D341Med (cell line): ENCODE measurements at places on chromosomes 12 and 14.
A peak's percentile ranks its signal among the peaks of the same experiment; 100 is the strongest.

- DNase-seq: no peak
Observed at GRCh38 chr12:93341409-93342049, 36.2 kb upstream of the NUDT4 start.

GRCh38 chr12:122834104-122834920 lies 945 bp upstream of the HIP1R start:
- peak; percentile 73 for DNase-seq

GRCh38 chr12:56634242-56634836 lies 4.2 kb upstream of the BAZ2A start:
- peak; percentile 48 for DNase-seq

DNA sequence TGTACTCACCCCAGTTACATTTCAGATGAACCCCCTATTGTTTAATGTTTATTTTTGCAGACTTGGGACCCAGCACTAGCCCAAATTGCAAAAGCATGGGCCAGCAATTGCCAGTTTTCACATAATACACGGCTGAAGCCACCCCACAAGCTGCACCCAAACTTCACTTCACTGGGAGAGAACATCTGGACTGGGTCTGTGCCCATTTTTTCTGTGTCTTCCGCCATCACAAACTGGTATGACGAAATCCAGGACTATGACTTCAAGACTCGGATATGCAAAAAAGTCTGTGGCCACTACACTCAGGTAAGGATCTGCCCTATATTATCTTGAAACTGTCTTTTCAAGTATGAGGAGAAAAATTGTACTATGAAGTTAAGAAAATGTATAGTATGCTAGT lies 1.2 kb downstream of the GLIPR1 start:
- DNase-seq: no peak

DNA sequence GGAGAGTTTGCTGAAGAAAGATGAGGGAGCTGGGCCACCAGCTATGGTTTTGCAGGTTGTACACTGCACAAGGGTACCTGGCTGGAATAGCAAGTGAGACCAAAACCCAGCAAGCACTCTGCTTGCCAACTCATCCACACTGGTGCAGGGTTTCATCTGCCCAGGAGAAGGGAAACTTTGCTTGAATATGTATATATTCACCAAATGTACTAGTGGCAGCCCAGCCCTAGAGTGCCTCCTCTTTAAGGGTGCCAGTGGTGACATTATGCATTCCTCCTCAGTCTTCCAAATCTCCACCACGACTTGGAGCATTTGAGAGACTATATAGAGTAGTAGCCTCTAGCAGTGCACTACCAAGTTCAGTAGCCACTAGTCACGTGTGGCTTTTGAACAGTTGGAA lies 136.8 kb downstream of the LLPH start:
- DNase-seq: no peak

- no peak for DNase-seq
Observed at GRCh38 chr12:70577283-70577634, 60.0 kb downstream of the PTPRB start.

GRCh38 chr14:52738409-52738808 lies 8.4 kb downstream of the STYX start:
- DNase-seq: no peak

DNA sequence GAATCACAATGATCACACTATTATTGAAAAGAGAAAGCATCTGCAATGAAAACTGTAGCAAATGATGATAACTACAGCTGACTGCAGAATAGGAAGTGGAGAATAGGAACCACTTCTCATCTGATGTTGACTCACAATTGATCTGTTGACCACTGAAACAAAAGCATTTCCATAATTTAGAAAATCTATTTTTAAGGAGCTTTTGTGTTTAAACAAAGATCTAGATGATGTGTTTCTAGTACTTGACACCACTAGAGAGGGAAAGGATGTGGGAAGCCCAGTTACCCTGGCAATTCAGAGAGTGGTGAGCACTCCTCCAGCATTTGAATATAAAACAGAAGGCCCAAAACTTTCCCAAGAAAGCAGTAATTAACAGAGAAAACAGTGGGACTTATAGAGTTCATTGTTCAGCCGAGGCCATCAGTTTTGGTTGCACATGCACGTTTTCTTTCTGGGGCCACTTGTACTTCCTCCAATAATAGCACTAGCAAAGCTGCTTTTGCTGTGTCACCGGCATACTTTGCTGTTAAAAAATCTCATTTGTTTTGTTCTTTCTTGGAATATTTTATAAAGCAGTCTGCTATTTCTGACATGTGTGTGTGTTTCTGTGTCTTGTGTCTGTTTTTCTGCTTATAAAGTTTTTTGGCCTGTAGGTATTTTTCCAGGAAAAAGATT lies 76.1 kb upstream of the HECTD1 start:
- no peak for DNase-seq

DNA sequence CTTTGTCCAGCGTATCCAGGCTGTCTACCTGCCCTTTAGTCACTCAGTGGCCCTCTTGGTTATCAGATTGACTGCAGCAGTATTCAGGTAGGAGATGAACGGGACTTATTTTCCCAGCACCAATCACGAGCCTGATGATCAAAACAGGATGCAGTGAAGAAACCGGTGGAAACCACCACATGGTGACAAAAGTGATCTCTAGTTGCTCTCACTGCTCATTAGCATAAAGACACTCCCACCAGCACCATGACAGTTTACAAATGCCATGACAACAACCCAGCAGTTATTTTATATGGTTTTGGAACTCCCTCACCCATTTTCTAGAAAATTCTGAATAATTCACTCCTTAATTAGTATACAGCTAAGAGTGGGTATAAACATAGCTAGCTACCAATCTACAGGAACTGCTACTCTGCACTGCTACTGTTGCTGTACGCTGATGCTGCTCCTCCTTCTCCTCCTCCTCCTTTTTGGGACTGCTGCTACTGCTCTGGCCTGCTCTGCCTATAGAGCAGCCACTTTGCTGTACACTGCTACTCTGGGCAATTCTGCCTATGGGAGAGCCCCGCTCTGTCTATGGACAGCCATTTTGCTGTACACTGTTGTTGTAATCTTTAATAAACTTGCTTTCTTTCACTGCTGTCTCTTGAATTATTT lies 142.5 kb upstream of the SSTR1 start:
- DNase-seq: no peak

GRCh38 chr14:89479802-89480201 lies 62.8 kb upstream of the FOXN3 start:
- DNase-seq: no peak

GRCh38 chr12:116331876-116332275 lies 54.4 kb upstream of the MED13L start:
- no peak for DNase-seq

DNA sequence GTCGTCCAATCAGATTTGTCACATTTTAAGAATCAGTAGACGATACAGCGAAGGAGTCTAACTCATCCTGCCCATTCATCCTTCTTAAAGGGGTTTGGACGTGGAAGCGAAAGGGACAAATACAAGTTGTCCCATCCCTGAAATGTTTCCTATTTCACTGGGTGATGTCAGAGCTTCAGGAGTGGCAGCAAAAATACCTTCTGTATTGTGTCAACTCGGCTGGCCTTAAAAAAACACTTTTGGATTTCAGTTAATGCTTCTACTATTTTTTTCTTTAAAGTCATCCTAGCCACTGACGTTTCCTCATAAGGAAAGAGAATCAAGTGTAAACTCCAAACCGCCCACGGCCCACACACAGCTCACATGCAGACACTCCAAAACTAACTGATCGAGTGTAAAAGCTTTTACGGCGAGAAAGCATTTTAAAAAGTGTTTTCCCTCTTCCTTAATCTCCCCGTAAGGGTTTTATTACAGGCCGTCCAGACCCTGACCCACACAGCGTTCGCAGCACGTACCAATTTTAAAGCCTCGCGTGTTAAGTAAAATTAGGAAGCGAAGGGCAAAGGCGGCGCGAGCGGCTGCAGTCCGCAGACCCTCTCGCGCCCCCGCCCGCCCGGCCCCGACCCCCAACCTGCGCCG lies 593 bp downstream of the CFL2 start:
- no peak for DNase-seq

GRCh38 chr14:24335461-24336171 lies 745 bp upstream of the ADCY4 start:
- DNase-seq: no peak

GRCh38 chr14:99774556-99775307 lies 18.5 kb upstream of the EML1 start:
- DNase-seq: peak; percentile 20

GRCh38 chr12:102120886-102121285 lies 903 bp downstream of the PARPBP start:
- peak; percentile 43 for DNase-seq

- DNase-seq: no peak
Observed at GRCh38 chr12:121284551-121285390, 11.7 kb downstream of the CAMKK2 start.

GRCh38 chr14:102891111-102891510 lies 31.4 kb upstream of the AMN start:
- no peak for DNase-seq

- no peak for DNase-seq
Observed at GRCh38 chr12:114769634-114770033, 85.7 kb upstream of the TBX3 start.

DNA sequence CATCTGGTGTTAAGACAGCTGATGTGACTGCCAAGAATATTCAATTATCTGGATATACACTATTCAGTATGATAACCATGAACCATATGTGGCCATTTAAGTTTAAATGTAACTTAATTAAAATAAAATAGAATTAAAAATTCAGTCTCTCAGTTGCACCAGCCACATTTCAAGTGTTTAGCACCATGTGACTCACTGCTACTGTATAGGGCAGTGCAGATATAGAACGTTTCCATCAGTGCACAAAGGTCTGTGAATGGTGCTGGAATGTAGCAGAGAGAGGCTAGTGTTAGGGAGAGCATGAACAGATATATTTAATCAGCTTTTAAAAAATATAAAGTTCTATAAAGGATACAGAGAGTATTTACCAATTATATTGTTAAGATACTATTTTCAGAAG lies 28.7 kb downstream of the ARID4A start:
- no peak for DNase-seq

GRCh38 chr14:91649930-91650329 lies 82.0 kb downstream of the CATSPERB start:
- peak; percentile 44 for DNase-seq

GRCh38 chr12:75545636-75546035 lies 34.2 kb upstream of the KRR1 start:
- DNase-seq: peak; percentile 43

DNA sequence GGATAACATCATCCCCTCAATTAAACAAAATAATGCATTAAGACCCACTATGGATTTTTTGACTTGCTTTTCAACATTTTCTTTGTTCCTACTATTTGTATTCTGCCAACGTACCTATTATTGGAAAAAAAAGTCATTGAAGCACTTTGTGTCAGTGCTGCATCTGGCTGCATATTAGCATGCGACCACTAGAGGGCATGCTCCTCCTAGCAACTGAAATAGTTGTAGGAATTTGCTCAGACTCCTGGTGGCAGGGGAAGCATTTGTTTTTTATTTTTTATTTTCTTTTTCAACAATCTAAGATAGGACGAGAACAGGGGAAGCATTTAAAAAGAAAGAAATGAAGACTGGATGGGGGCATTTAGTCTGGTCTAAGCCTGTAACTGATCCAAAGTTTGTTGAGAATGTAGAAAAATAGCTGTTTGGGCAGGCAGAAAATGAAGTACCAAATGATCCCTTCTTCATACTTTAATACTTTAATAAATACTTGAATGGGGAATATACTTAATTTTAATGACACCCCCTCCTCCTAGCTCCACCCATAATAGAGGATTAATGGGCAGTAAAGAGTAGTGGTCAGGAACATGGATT lies 14.5 kb upstream of the CLEC4A start:
- peak; percentile 67 for DNase-seq

GRCh38 chr12:5487948-5488625 lies 56.2 kb downstream of the NTF3 start:
- DNase-seq: peak; percentile 42

DNA sequence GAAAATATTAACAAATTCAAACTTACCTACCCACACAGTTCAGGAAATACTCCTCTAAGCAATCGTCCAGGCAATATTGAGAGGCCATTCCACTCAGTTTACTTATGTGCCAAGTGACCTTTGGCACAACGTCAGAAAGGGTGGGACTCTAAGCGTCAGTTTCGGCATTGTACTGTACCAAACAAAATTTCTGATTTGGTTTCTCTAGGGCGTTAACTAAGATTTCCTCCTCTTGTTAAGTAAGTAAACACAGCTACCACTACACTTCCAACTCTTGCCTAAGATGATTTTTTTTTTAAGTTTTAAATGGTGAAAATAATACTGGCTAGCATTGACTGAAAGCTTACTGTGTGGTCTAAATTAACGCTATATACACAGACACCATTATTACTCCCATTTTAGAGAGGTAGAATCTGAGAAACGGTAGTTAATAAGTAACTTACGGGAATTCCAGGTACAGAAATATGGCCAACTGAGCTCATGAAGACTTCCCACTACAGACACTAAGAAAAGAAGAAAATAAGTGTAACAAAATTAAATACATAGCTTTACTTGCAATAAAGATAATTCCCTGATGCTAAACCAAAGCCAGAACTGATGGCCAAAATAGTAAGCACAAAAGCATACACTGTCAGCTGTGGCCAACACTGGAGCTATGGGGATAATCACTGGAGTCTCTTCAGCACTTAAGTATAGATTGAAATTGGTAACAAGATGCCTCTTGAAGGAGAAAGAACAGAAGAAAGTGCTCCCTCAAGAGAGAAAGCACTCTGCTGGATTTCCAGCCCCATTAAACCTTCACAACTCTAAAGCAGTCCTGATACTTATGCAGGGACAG lies 76.1 kb downstream of the EPS8 start:
- no peak for DNase-seq

GRCh38 chr14:95453713-95453980 lies 62.8 kb downstream of the SYNE3 start:
- DNase-seq: no peak

DNA sequence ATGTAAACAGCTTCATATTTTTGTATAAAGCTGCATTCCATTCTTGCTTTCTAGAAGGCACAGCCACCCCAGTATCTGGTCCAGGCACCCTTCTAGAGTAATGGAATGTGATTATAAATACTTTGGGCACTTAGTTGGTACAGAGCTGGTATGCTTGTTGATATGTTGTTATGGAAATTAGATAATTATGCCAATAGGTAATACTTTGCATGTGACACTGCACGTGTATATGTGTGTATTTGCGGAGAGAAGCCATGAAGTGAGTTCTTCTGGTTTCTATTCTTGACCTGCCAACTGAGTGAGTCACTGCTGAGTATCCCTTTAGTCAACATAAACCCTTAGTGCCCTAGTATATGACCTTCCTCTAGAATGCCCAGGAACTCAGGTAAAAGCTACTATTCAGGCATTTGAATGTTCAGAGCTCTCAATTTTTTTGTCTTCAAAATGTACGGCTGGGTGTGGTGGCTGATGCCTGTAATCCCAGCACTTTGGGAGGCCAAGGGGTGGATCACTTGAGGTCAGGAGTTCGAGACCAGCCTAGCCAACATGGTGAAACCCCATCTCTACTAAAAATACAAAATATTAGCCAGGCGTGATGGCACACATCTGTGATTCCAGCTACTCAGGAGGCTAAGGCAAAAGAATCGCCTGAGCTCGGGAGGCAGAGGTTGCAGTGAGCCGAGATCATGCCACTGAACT lies 6.2 kb upstream of the TCP11L2 start:
- no peak for DNase-seq

GRCh38 chr12:114355389-114356088 lies 50.4 kb downstream of the TBX5 start:
- no peak for DNase-seq

GRCh38 chr12:9943240-9943639 lies 11.1 kb upstream of the CLEC2A start:
- peak; percentile 32 for DNase-seq

GRCh38 chr14:66383771-66384170 lies 102.4 kb upstream of the CCDC196 start:
- no peak for DNase-seq

- DNase-seq: no peak
Observed at GRCh38 chr12:91588874-91589454, 406.3 kb upstream of the DCN start.
